Stromal cell of bone marrow (primary cell): ENCODE measurements at places on chromosomes 5 and 9.
A peak's percentile ranks its signal among the peaks of the same experiment; 100 is the strongest.

- DNase-seq, result no peak
Observed at GRCh38 chr9:97504381-97505216, 3.1 kb downstream of the TMOD1 start.

GRCh38 chr5:373710-374602, 52.4 kb downstream of the AHRR start:
- peak; percentile 47 for DNase-seq

- no peak for DNase-seq
Observed at GRCh38 chr9:72844440-72844768, 108.4 kb downstream of the ALDH1A1 start.

DNA sequence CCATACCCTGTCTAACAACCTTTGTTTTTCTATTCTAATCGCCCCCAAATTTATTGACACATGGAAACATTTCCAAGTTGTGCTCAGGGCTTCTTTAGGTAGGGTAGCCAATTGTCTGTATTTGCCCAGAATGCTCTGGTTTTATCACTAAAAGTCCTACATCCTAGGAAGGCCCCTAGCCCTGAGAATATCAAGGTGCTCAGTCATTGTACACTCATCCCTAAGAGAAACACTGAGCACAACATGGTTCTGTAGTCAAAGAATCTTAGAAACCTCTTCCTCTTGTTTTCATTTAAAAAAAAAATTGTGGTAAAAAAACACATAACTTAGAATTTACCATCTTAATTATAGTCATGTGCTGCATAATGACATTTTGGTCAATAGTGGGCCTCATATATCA, 69.0 kb upstream of the BASP1 start:
- no peak for DNase-seq

DNA sequence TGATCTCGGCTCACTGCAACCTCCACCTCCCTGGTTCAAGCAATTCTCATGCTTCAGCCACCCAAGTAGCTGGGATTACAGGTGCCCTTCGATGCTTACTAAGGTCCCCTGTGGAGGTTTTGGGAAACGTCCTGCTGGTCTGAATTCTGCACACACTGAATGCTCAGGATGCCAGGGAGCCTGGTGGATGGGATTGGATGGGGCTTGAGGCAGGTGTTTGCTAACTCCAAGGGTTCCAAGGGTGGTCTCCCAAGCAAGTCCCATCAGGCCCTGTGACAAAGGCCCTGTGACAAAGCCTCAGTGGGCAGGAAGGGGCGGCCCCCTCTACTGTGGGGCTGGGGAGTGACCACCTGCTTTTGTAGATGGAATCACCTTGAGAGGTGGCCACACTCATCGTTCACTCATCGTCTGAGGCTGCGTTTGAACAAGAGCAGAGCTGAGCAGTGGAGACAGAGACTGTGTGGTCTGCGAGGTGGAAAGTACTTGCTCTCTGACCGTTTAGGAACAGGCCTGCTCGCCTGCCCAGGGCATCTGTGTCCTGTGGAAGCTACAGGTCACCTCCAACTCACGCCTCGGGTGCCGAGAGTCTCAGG, 40.2 kb downstream of the MRPL36 start:
- no peak for DNase-seq

- DNase-seq, result no peak
Observed at GRCh38 chr5:120368923-120369715, 95.0 kb upstream of the PRR16 start.

- DNase-seq, result no peak
Observed at GRCh38 chr9:101027733-101028345, 688 bp upstream of the PLPPR1 start.

GRCh38 chr5:149838881-149839739, 105.5 kb downstream of the PDE6A start:
- peak; percentile 28 for DNase-seq

- peak; percentile 33 for DNase-seq
Observed at GRCh38 chr5:83551821-83552220, 80.3 kb downstream of the VCAN start.

DNA sequence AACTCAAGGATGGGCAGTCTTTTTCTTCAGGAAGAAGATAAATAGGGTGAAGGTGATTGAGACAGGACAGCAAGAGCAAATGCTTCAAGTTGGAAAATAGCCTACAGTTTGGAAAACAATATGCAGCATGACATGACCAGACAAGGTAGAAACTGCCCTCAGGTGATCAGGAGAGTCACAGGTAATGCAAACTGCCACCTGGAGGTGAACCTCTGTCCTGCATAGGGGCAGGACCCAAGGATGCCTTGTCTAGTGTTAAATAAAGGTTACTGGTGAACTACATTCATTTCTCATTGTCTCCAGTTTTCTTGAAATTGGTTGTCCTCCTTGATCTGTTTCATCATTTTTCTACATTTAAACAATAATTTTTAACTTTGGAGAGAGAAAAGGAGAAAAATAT, 232.1 kb downstream of the SEMA5A start:
- DNase-seq, result no peak
